Mucosa of descending colon (tissue), 3 donors: ENCODE measurements at places on chromosomes 13 and 19.

GRCh38 chr13:23652909-23653726 is 82.9 kb downstream of the TNFRSF19 start:
- DNase-seq, result no peak

GRCh38 chr13:108700422-108701170 is 71.2 kb downstream of the MYO16 start:
- DNase-seq, result no peak

- DNase-seq, result no peak
Measured at GRCh38 chr13:40342901-40343300, 323.5 kb downstream of the FOXO1 start.

GRCh38 chr13:79874396-79875360 is 393.7 kb downstream of the NDFIP2 start:
- no peak for DNase-seq

GRCh38 chr13:33785384-33785783 is 32.6 kb upstream of the RFC3 start:
- DNase-seq, result no peak

DNA sequence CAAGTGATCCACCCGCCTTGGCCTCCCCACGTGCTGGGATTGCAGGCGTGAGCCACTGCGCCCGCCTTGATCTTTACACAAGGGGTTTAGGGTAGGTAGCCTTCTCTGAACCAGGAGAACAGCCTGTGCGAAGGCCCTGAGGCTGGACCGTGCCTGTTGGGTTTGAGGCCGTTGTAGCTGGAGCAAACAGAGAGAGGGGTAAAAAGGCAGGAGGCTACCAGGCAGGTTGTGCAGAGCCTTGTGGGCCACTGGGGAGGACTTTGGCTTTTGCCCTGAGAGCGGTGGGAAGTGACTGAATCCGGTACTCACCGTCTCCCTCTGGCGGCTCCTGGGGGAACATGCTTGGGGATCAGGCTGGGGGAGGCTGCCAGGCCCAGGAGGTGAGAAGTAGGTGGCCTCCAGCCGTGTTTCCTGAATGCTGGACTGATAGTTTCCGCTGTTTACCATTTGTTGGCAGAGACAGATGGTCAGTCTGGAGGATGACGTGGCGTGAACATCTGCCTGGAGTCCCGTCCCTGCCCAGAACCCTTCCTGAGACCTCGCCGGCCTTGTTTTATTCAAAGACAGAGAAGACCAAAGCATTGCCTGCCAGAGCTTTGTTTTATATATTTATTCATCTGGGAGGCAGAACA is 24.6 kb downstream of the SPC24 start:
- peak; percentile 87 for DNase-seq

- DNase-seq, result no peak
Measured at GRCh38 chr13:31207661-31208552, 8.1 kb downstream of the B3GLCT start.

- no peak for DNase-seq
Measured at GRCh38 chr19:32580353-32580900, 563 bp upstream of the PDCD5 start.

DNA sequence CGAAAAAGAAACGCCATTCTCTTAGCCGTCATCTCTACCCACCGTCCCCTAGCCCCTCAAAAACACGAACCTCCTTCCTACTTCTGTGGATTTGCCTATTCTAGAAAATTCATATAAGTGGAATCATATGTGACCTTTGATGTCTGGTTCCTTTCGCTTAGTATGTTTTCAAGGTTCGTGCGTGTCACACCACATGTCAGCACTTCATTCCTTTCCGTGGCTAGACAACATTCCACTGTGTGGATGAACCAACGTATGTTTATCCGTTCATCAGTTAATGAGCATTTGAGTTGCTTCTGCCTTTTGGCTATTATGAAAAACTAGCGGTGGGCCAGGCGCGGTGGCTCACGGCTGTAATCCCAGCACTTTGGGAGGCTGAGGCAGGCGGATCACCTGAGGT is 14.0 kb upstream of the PPP1R12C start:
- DNase-seq, result no peak

GRCh38 chr13:22082030-22082429 is 411.2 kb downstream of the FGF9 start:
- no peak for DNase-seq

DNA sequence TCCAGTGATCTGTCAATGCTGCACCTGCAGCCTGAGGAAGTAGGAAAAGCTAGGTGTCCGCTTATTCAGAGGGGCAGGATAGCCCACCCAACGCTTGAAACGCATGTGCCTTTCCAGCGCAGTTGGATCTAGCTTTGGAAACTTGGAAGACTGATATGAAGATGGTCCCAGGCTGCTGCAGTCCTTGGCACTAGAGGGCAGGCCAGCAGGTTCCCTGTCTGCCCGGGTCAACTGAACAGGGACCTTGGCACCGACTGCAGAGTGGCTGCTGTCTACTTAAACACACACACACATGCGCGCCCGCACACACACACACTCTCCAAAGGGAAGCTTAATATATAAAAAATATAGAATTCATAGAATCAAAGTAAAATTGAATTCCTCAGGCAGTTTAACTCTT is 100.0 kb downstream of the TSHZ3 start:
- DNase-seq, result no peak

DNA sequence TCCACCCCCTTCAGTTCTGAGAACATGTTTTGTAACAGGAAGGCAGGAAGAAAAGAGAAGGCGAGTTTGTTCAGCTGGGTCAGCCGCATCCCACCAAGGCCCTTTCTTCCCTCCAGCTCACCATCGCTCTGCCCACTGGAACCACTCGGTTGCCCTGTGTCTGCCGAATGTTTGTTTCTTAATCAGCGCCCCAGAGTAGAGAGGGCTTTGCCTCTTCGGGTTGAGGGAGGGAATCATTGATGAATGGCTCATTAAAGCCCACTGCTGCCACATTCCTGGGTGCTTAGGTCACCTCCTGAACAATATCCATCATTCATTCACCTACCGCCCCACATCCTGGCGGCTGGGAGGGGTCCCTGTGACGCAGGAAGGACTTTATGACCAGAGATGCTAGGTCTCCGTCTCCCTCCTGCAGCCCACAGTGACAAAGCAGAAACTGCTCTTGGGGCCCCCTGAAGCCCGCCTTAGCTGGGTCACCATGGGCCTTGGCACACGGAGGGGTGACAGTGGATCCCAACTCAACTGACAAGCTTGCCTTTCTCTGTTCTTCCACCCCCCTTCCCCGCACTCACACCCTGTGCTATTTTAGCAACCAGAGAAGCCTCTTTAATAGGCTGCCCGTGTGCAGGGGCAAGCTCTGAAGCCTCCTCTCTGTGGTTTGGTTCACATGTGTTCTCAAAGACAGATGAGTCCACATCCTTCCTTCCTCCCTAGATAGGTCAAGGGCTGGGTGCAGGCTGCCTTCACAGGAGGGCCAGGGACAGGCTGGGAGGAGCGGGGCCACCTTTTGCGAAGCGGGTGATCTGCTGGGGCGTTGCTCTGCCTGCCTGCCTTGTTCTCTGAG is 46.2 kb downstream of the ACTN4 start:
- no peak for DNase-seq

DNA sequence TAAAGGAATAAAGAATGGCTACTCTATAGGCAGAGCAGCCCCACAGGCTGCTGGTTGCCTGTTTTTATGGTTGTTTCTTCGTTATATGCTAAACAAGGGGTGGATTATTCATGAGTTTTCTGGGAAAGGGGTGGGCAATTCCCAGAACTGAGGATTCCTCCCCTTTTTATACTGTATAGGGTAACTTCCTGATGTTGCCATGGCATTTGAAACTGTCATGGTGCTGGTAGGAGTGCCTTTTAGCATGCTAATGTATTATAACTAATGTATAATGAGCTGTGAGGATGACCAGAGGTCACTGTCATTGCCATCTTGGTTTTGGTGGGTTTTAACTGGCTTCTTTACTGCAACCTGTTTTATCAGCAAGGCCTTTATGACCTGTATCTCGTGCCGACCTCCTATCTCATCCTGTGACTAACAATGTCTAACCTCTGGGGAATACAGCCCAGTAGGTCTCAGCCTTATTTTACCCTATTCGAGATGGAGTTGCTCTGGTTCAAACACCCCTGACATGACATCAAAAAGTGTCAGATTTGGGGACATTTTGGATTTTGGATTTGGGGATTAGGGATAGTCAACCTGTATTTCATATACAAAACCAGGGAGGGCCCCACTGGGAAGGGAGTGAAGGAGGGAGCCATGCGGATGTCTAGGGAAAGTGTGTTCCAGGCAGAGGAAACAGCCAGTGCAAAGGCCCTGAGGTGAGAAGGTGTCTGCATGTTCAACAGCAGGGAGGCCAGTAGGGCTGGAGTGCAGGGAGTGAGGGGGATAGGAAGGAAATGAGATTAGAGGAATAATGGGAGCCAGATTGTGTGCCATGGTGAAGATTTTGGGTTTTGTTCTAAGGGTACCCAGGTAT is 10.9 kb downstream of the FXYD5 start:
- no peak for DNase-seq

GRCh38 chr13:27281420-27281819 is 10.8 kb downstream of the RASL11A start:
- no peak for DNase-seq

- DNase-seq, result no peak
Measured at GRCh38 chr19:3245050-3245449, 20.6 kb downstream of the CELF5 start.

DNA sequence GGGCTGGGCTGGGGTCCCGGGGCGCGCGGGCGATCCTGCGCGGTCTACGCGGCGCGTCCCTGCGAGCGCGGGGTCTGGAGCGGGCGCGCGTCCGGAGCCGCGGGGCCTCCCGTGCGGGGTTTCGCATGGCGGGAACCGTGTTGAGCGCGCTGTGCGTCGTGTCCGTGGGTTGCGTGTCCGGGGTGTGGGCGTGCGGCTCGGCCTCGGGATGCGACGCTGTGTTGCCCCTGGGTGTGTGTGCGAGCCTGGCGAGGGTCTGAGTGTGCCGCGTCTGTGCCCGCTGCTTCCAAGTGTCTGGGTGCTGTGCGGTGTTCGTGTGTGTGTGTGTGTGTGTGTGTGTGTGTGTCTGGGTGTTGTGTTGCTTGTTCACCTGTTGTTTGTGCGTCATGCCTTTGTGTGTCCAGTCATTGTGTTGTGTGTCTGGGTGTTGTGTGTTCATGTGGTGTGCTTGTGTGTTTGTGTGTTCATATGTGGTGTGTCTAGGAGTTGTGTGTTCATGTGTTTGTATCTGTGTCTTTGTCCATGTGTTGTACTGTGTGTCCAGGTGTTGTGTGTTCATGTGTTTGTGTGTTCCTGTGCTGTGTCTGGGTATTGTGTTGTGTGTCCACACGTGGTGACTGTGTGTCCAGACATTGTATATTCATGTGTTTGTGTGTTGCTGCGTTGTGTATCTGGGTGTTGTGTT is 552 bp downstream of the PLK5 start:
- DNase-seq, result no peak

DNA sequence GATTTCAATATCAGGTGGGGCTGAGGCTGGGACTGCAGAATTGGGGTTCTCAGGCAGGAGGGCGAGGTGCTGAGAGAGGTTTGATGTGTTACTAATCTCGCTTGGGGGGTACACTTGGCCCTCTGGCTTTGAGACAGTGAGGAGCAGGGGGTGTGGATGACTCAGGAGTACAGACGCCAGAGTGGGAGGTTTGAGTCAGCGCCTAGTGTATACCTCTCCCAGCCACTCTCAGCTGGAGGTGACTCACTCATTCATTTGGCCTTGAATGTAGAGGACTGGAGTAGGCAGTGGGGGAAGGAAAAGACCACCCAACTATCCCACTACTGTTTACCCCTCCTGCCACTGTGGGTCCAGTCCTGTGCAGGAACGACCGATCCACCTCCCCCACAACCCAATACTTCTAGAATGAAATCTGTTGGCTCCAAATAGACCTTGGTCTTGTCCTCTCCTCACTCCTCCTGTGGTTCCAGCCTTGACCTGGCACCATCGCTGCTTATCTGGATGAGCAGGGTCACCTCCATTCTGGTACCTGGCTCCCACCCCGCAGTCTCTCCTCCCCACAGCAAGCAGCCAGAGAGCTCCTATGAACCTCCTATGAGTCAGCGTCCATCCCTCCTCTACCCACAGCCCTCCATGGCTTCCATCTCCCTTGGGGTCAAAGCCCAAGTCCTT is 20.1 kb upstream of the ZNRF4 start:
- no peak for DNase-seq

DNA sequence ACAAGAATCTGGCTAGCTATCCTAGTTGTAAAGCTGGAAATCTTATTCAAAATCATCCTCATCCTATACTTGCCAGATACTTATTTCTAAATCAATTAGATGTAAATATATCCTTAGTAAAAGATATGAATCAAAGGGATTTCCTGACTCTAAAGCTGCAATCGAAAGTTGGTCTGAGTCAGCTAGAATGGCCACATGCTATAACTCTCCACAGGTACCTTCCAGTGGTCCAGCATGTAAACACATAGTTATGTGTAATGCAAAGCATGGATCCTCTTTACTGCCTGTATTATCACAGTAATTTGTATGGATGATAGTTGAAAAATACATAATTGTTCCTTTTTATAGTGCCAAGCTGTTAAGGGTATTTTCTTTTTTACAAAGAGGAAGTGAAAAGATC is 27.4 kb downstream of the SLITRK6 start:
- no peak for DNase-seq

DNA sequence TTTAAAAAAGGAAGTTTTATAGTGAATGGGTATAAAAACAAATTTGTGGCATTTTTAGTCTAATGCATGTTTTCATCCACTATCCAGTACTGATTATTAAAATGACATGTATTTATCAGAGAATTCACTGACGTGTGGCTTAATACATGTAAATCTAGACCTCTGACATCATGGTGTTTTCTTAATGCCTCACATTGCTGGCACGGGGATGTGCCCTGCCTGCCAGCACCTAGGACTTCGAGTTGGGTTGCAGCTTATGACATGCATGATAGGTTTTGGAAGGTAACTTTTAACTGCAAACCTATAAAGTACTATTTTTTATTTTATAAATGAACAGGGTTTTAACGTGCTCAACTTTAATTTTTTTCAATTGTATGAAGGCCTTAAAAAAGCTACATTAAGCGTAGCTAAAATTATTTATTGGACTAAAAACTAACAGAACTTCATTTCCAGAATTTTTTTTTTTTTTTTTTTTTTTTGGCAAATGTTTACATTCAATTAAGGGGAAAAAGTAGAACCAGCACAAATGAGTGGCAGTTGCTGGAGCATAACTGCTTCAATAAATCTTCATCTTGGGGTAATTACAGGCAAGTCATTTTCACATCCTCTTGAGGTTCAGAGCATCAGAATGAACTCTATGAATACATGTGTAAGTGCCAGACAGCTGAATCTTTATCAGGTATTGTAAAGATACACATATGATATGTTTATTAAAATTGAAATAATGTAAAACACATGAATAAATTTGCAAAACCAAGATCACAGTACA is 16.3 kb downstream of the METTL21C start:
- no peak for DNase-seq
